ENCODE measurements at places on chromosomes 2 and 18.

- DNase-seq = peak; percentile 78
Observed at GRCh38 chr18:59823596-59824195, 76.1 kb upstream of the PMAIP1 start.

GRCh38 chr2:18987592-18988073 lies 370.8 kb downstream of the OSR1 start:
- DNase-seq = peak; percentile 95

- no peak for DNase-seq
Observed at GRCh38 chr2:82139979-82140611, 1835.5 kb upstream of the LRRTM1 start.

DNA sequence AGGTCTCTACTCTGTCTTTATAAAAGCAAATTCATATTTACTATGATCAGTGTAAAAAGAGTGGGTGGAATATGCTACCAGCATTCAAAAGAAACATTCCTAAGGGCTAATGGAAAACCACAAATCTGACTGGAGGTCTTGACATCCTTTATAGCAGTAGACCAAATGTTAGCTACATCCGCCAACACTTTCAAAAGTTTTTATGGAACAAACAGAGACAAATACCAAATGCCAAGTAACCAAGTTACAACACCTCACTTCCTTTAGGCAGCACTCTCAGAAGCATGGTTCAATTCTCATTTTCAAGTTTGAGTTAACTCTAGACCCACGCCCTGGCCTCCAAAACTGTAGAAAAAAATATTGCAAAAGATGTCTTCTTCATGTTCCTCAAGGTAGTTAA lies 78.3 kb upstream of the SETBP1 start:
- DNase-seq = peak; percentile 80

- peak; percentile 57 for DNase-seq
Observed at GRCh38 chr2:103401621-103402020, 639.8 kb downstream of the TMEM182 start.

DNA sequence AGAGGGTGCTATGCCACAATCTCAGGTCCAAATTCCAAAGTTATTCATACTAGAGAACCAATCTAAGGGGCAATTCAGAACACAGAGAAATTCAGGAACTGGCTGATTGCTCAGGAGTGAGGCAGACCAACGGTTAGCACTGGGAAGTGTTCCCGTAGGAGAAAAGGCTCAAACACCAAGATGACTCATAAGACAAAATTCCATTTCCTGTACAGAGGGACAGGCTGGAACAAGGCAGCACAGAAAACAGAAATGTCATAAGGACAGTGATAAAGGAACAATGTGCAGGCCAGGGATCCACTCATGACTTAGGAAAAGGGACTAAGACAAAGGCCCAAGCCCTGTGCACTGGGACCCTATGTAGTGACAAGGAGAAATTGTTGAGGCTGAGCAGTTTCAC lies 54.2 kb downstream of the PDE1A start:
- DNase-seq = peak; percentile 79

DNA sequence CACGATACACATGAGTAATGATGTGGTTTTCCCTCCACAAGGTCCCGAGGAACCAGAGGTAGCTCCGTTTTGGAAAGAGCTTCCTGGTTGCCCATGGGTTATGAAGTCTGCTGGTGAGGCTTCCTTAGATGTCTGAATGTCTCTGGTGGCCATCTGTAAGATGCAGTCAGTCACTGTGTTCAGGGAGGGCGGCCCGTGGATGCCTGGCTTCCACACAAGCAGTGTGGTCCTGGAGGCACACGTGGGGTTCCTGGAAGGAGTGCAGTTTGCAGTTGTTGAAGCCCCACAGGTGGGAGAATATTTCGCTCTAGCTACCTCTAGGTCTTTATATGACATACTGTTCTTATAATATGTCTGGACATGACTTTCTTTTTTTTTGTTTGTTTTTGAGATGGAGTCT lies 209.0 kb downstream of the FAM210A start:
- DNase-seq = no peak

DNA sequence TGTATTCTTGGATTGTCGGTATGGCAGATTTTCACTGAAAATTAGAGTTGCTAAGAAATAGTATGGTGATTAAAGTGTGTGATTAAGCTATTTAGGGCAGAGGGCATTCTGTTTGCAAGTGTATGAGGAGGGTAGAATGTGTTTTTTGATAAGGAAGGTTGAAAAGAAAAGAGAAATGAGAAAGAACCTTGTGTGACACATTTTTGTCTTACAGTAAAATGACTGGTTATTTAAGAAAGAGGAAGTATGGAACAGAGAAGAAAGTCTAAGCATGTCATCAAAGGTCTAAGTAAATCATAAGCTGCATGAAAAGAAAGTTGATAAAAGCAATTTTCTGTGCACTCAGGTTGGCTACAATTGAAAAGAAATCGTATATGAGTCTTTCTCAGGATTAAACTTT lies 5.2 kb upstream of the RSAD2 start:
- no peak for DNase-seq

GRCh38 chr2:190425221-190425866 lies 17.2 kb downstream of the MFSD6 start:
- DNase-seq = no peak

DNA sequence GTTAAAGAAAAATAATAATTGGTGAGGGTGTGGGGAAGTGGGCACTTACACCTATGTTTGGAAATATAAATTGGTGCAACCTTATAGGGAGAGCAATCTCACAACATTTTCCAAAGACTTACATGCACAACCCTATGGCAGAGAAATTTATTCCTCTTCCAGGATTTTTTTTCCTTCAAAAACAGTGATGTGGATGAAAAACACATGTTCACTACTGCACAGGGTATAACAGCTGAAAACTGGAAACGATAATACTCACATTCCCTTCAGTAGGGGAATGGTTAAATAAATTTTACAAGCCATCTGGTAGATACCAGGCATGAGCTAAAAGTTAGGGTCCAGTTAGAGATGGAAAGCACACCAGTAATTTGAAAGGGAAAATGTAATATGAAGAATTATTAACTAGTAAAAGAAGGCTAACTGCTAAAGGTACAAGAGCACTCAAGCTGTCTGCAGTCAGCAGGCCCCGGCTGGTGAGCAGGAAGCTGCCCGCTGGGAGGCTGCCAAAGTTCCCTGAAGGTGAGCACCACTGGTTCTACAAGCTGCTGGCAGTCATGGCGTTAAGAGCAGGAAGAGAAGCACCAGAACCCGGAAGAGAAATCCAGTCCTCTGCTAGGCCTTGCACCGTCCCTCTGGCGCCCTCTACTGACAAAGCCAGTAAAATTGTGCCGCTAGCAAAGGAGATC lies 28.4 kb upstream of the CASP8 start:
- DNase-seq = peak; percentile 92

DNA sequence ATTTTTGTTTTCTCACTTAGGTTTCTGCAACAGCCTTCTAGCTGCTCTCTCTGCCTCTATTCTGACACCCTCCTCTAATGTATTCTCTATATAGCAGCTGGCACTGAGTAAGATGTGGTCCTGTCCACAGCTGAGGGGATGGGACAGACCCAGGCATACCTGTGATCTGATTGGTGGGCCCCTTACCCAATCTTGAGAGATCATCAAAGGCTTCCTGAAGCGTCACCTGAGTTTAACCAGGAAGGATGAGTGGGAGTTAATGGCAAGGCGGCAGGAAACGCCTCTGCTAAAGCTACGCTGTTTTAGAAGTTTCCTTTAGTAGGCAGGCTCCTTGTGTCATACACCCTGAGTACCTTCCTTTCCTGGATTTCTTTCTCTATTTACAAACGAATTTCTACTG lies 5.7 kb upstream of the TET3 start:
- no peak for DNase-seq

GRCh38 chr18:55380589-55380988 lies 207.4 kb downstream of the TCF4 start:
- peak; percentile 81 for DNase-seq

- peak; percentile 85 for DNase-seq
Observed at GRCh38 chr2:25618676-25619075, 54.7 kb downstream of the DTNB start.

- DNase-seq = no peak
Observed at GRCh38 chr18:58491113-58491696, 137.7 kb downstream of the ALPK2 start.

GRCh38 chr2:100399714-100400113 lies 17.8 kb downstream of the CHST10 start:
- no peak for DNase-seq

- peak; percentile 73 for DNase-seq
Observed at GRCh38 chr2:168119515-168120141, 127.8 kb downstream of the STK39 start.

- DNase-seq = peak; percentile 93
Observed at GRCh38 chr2:39875182-39875913, 96.3 kb upstream of the THUMPD2 start.

GRCh38 chr2:144288438-144288837 lies 231.5 kb downstream of the ZEB2 start:
- DNase-seq = peak; percentile 15

GRCh38 chr18:79069717-79070151 lies 540 bp downstream of the ATP9B start:
- DNase-seq = peak; percentile 23

- no peak for DNase-seq
Observed at GRCh38 chr2:20585710-20586594, 64.9 kb downstream of the HS1BP3 start.

DNA sequence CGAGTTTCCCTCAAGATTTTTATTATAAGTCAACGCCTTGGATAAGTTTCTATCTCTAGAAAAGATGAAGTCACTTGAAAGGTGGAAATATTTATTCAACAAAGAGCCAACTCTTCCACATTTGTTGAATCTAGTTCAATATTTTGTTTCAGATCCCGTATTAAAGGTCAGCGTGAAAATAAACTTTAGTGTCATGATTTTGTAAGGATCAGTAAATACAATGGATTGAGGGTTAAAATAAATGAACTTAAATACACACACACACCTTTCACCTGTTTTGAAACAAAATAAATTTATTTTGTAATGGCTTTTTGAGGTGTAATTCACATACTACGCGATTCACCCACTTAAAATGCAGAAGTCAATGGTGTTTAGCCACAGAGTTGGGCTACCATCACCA lies 16.0 kb upstream of the NPPC start:
- DNase-seq = no peak

GRCh38 chr2:64362562-64363026 lies 91.4 kb upstream of the LGALSL start:
- no peak for DNase-seq

DNA sequence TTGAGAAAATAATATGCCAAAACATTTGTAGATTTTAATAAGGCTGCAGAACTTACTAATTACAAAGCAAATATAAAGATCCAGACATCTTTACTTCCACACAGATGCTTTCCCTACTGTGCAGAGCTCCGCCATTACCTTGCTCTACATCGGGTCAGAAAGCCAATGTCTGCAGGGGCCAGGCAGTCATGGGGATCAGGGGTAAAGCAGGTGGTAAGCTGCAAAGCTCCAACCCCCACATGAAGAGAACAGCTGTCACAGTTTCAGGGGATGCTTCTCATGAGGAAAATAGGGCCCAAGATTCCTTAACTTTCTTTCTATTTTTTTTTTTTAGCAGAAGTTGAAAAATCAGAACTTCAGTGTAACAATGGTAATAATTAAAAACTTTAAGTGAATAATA lies 102.7 kb downstream of the DCC start:
- no peak for DNase-seq

- no peak for DNase-seq
Observed at GRCh38 chr18:35747894-35748472, 166.4 kb downstream of the GALNT1 start.

DNA sequence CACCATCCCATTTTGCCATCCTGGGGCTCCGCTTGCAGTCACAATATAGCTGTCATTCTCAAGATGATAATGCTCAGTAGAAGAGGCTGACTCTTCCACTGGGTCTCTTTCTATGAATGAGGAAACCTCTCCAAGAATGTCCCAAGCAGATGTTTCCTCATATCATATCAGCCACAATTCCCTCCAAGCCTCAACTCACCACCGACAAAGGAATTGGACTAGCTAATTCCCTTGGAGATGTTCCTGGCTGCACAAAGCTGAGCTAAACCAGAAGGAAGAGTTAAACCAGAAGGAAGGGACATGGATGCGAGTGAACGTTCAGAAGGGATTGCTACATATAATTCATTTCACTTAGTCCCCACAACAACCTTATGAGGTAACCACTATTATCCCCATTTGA lies 65.0 kb upstream of the NPAS2 start:
- DNase-seq = no peak

DNA sequence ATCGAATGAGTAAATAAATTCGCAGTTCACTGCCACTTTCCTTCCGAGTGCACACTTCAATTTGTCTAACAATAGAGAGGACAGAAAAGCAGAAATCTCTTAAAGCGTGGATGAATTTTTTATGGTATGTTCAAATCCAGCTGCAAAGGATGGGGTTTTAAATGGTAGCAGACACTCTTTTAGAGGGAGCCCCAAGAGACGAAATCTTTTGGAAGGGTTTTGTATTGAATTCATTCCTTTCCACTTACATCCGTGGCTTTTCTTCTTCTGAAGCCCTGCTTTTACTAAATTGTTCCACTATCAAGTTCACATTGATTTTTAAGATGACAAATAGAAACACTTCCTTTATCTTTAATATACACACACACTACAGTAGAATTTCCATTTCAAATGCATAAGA lies 680.7 kb downstream of the NR4A2 start:
- DNase-seq = no peak

GRCh38 chr2:56534321-56534720 lies 350.5 kb downstream of the CCDC85A start:
- DNase-seq = peak; percentile 66

- no peak for DNase-seq
Observed at GRCh38 chr2:197888321-197888720, 83.9 kb downstream of the PLCL1 start.

- DNase-seq = no peak
Observed at GRCh38 chr2:108320326-108320922, 31.7 kb downstream of the SULT1C2 start.

DNA sequence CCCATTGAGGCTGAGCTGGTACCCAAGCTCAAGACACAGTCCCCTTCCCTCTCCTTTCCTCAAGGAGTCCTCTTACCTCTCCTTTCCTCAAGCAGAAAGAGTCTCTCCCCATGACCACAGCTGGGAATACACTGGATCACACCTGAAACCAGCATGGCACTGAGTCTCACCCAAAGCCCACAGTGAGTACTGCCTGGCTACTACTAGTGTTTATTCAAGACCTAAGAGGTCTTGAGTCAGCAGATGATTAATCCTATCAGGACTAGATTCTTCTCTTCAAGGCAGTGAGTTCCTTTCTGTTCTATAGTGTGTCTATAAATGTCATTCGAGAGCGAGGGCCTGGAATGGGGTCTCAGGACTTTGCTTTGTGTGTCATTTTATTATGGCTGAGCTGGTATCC lies 111.4 kb downstream of the METTL4 start:
- DNase-seq = peak; percentile 51

GRCh38 chr2:98806236-98806697 lies 75.3 kb upstream of the MGAT4A start:
- no peak for DNase-seq

DNA sequence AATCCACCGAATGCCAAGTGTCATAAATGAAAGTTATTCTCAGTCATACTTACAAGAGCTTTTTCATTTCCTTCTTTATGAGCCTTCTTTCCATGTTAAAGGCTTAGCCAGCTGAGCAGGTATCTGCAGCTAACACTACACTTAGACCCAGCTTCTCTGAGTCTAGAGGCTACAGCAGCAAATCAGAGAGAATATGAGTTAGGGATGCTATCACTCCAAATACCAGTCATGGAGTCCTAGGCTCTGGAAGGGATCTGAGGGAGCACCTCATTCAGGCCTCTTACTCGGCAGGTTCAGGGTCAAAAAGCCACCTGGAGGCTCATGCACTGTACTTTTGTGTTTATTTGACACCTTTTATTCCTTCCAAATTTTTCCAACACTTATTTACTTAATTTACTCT lies 2.9 kb downstream of the C2orf80 start:
- no peak for DNase-seq

All from iris pigment epithelial cell (primary cell).